ENCODE measurements at places on chromosomes 11 and 22.

DNA sequence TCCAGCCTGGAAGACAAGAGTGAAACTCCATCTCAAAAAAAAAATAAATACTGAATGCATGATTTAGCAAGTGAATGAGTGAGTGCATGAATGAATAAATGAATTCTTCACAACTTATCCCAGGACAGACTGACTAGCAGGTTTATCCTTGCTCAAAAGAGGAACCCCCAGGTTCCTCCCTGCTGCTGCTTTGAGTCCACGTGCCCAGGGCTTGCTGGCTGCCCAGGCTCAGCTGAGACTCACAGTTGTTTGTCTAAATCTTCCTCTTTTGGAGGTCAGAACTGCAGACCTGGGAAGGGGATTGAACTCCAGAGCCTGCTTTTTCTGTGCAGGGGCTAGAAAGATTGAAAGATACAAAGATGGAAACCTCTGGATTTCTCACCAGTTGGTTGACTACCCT, 117.4 kb upstream of the TMEM45B start:
- no peaks in the 10 kb centered on the region for H3K4me1 ChIP-seq
- H3K27ac ChIP-seq = no peak overlapping the region
- H3K27me3 ChIP-seq = peaks cover 7% of the 10 kb centered on the region
- no peak overlapping the region for H3K4me3 ChIP-seq
- H3K36me3 ChIP-seq = no peaks in the 10 kb centered on the region

- peaks cover 21% of the 10 kb centered on the region for H3K27me3 ChIP-seq
- no peak for DNase-seq
- peaks cover 7% of the 10 kb centered on the region for H3K4me1 ChIP-seq
These were observed 122.8 kb downstream of the HIPK3 start for GRCh38 chr11:33379947-33380346.

DNA sequence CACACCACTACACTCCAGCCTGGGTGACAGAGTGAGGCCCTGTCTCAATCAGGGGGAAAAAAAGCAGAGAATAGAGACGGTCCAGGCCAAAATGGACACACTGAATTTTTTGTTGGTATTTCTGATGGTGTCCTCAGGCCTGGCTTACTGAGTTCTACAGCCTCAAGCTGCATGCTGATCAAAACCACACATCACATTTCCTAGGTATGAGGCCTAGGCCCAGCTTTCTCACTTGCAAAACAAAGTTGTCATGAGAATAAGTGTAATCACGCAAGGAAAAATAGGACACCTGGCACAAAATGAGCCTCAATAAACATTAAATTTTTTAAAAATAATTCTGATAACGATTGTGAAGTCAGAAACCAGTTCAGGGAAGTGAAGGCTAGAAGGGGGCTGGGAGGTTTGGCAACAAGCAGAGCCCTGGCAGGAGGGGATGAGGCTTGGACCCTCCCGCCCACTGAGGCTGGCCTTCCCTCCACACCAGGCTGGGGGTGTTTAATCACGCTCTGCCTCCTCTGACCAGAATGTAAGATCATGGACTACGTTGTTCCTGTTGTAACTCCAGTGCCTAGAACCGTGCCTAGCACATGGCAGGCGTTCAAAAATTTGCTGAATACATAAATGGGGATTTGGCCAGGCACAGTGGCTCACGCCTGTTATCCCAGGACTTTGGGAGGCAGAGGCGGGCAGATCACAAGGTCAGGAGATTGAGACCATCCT, 18.1 kb downstream of the PACSIN2 start:
- H3K27ac ChIP-seq = no peak overlapping the region
- H3K36me3 ChIP-seq = peaks cover 1% of the 10 kb centered on the region
- DNase-seq = no peak
- peaks cover 12% of the 10 kb centered on the region for H3K4me1 ChIP-seq

DNA sequence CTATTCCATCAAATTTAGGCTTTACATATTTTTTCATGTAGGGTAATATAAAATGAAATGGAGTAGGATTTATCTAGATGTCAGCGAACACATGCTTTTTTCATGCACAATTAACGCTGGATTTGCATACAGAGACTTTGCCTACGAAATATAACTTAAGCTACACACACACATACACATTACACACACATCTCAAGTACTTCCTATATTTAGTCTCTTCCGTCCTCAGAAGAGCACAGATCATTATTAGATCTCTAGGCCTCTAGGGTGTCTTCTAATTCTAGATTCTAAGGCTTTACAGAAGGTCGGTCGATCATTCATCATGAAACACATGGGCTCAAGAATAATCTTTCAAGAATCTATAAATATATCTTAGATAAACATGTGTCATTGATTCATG, 3.8 kb upstream of the MS4A13 start:
- no peaks in the 10 kb centered on the region for H3K36me3 ChIP-seq
- H3K27ac ChIP-seq = no peak overlapping the region
- H3K4me3 ChIP-seq = no peak overlapping the region
- H3K4me1 ChIP-seq = no peaks in the 10 kb centered on the region
- no peak for DNase-seq
- no peaks in the 10 kb centered on the region for H3K27me3 ChIP-seq

- H3K27ac ChIP-seq = no peak overlapping the region
- H3K36me3 ChIP-seq = no peaks in the 10 kb centered on the region
- H3K27me3 ChIP-seq = no peaks in the 10 kb centered on the region
- peaks cover 15% of the 10 kb centered on the region for H3K4me1 ChIP-seq
- no peak for DNase-seq
These were observed 922.1 kb downstream of the OPCML start for GRCh38 chr11:132610216-132610615.

DNA sequence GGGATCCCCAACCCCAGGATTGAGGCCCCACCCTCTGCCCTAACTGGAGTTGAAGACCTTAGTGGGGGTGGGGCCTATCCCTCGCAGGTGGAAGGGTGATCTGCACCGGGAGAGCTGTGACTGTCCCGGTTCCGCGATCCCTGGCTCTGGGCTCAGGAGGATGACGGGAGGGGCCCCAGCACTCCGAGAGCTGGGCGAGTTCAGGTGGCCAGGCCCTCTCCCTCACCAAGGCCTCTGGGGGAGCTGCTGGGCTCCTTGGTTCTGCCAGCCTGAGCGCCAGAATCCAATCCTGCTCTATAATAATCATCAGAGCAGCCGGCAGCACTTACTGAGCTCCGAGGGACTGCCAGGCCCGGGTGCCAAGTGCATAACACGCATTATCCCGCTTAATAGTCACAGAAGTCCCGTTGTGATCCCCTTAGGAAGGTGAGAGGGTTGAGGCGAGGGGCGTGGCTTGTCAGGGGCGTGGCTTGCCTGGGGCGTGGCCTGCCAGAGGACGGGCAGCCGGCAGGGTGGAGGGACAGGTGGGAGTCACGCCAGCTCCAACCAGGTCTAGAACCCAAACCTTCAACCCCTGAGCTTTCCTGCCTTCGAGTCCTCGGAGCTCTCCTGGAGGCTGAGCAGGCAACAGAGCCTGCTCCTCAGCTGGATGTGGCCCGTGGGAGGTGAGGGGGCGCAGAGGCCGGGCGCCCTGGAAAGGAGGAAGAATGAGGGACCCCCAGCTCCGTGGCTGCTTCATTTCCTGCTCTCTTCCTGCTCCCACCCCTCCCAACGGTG, 7.3 kb upstream of the SYT7 start:
- H3K36me3 ChIP-seq = no peaks in the 10 kb centered on the region
- H3K27me3 ChIP-seq = peaks cover 22% of the 10 kb centered on the region
- DNase-seq = peak; percentile 41

GRCh38 chr11:36292311-36292722, 3.1 kb upstream of the COMMD9 start:
- no peak for DNase-seq
- no peak overlapping the region for H3K4me3 ChIP-seq
- H3K27me3 ChIP-seq = no peaks in the 10 kb centered on the region
- no peak overlapping the region for H3K27ac ChIP-seq
- no peaks in the 10 kb centered on the region for H3K36me3 ChIP-seq

GRCh38 chr11:79400717-79401330, 40.0 kb downstream of the TENM4 start:
- peak; percentile 17 for DNase-seq
- H3K4me1 ChIP-seq = no peaks in the 10 kb centered on the region
- H3K27ac ChIP-seq = no peak overlapping the region
- no peak overlapping the region for H3K4me3 ChIP-seq
